ENCODE measurements at places on chromosomes 4 and X. TPM values are rescaled to one million over a fixed set of nuclear protein-coding genes. Genes with fewer than 3 reads are reported as not detected.

AMTN gene
- polyA plus RNA-seq, result not detected

TMEM255A gene
- 0.47 TPM for polyA plus RNA-seq

ADH7 gene
- not detected for polyA plus RNA-seq

CFAP99 gene
- polyA plus RNA-seq, result 0.35 TPM
